Metanephros (tissue), 2 donors: ENCODE measurements at places on chromosomes 7 and 10. TPM values are rescaled to one million over a fixed set of nuclear protein-coding genes. Genes with fewer than 3 reads are reported as not detected.

UTF1 gene
- 0.35 TPM for total RNA-seq

TACC2 gene
- total RNA-seq, result 26.1 TPM

CLRN3 gene
- 6.5 TPM for total RNA-seq

VPS37D gene
- total RNA-seq, result 18.6 TPM

DNAH11 gene
- total RNA-seq, result 3.0 TPM
